Stimulated activated naive CD8-positive, alpha-beta T cell treated with anti-CD3 and anti-CD28 coated beads, Interleukin-15, Interleukin-2, amounts not matched to agents 100 U/mL and 50 U/mL, for 24 hours (primary cell): ENCODE measurements at places on chromosomes 2 and 18.

DNA sequence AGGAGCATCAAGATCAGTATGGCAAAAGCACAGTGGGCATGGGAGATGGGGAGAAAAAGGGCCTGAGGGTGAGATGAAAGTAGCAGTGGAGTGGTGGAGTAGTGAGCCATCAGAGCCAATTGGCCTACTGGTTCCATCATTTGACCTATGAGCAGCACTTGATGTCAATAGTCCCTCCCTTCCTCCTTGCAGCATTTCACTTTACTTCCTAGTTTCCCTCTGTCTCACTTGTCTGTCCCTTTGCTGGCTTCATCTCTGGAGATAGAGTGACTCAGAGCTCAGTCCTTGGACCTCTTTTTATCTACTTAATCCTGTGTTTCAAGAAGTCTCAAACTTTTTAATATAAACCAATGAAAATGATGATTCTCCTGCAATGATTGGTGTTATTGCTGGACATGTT is 32.1 kb downstream of the FBXO48 start:
- no peak for DNase-seq

DNA sequence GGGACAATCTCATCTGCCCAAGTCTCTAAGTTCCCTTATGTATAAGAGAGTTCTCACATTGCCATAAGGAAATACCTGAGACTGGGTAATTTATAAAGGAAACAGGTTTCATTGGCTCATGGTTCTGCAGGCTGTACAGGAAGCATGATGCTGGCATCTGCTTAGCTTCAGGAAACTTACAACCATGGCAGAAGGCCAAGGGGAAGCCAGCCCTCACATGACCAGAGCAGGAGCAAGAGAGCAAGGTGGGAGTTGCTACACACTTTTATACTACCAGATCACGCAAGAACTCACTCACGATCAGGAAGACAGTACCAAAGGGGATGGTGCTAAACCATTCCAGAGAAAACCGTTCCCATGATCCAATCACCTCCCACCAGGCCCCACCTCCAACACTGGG is 73.9 kb downstream of the PRKRA start:
- no peak for DNase-seq

DNA sequence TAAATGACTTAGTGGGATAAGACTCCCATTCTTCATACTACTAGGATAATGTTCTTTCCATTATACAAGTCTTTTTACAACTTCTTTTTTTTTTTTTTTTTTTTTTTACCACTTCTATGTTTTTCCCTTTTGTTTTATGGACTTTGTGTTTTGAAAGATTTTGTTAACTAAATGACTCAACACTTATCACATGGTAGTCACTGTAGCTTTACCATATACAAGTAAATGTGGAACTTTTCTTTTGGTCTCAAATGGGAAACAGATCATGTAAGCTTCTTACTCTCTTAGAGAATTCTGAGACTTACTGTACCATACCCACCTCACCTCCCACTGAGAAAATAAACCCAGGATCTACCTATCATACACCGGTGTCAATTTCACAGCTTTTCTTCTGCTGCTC is 590.3 kb upstream of the CDH2 start:
- no peak for DNase-seq

- DNase-seq = no peak
Observed at GRCh38 chr2:71922499-71923142, 225.0 kb downstream of the CYP26B1 start.

- DNase-seq = no peak
Observed at GRCh38 chr2:224562831-224563230, 22.3 kb downstream of the CUL3 start.

- peak; percentile 35 for DNase-seq
Observed at GRCh38 chr18:12659904-12660605, 2.1 kb upstream of the SPIRE1 start.

DNA sequence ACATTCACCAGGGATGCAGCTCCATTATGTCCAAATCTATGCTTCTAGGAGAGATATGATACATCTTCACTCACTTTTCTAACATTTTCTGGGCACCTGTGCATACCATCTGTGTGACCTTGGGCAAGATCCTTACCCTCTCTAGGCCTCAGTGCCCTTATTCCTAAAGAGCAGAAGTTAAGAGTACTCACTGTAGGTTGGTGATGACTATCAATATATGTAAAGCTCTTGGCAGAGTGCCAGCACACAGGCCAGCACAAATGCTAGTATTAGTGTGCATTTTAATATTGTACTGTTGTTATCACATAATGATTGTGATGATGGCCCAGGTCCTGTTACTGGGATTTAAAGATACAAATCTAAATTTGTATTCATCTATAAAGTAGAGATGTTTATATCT is 199.2 kb downstream of the RAD51AP2 start:
- no peak for DNase-seq

DNA sequence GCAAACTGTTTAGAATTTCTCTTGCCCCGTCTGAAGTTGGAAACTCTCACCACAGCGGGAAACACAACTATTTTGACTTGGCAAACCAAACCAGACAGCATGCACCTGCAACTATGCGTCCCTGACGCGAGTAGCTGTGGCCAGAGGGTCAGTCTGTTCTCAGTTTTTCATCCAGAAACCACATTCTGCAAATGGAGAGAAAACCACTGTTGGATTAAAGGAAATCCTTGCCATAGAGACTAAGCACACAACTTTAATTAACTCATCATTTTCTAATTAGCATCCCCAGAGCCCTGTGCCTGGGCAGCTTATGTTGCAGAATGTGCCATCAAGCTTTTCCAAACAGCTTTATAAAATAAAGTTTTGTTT is 415.7 kb upstream of the TCF4 start:
- no peak for DNase-seq

DNA sequence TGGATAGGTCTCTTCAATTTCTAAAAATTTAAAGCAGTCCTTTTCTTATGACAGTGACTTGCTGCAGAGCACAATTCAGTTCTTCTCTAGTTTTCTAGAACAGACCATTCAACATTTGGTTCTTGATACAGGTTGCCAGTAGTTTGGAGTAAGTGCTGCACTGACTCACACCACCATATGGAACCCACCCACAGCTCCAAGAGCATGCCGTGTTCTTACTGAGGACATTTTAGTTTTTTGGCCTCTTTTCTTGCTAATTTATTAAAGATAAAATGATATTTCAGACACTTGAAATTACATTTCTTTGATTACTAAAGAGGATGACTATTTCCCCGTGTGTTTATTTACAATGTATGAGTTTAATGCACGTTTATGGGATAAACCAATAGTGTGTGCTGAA is 120.0 kb downstream of the COL4A4 start:
- no peak for DNase-seq

GRCh38 chr2:41475959-41476358 is 571.9 kb upstream of the PKDCC start:
- DNase-seq = no peak

- no peak for DNase-seq
Observed at GRCh38 chr2:222569826-222570225, 86.1 kb downstream of the FARSB start.

GRCh38 chr18:75390854-75391253 is 36.6 kb downstream of the SMIM21 start:
- no peak for DNase-seq

- peak; percentile 25 for DNase-seq
Observed at GRCh38 chr2:161138429-161138828, 21.8 kb upstream of the TANK start.

- no peak for DNase-seq
Observed at GRCh38 chr18:36432880-36433555, 135.5 kb downstream of the FHOD3 start.

- no peak for DNase-seq
Observed at GRCh38 chr2:10166676-10167292, 44.2 kb downstream of the RRM2 start.

- DNase-seq = peak; percentile 28
Observed at GRCh38 chr2:101806123-101806522, 108.6 kb downstream of the MAP4K4 start.

DNA sequence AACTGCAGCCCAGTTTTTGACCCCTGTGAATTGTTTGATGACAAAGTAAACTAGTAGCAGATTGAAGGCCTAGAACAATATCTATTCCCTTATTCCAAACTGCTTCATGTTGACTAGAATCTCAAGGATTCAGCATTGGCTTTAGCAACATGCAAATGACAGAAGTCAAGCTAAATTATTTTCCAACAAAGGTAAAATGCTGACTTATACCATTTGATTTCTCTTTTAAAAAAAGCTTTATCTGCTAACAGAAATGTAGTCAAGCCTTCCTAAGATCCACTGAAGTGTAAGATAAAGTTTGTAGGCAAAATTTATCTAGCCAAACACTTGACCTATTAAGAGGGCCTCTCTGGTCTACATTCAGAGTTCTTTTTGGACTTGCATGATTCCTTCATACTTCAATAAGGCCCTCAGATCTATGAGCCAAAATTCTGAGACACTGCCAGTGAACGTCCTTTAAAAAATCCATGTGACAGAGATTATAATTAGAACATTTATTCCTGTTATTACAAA is 9.5 kb upstream of the CYBRD1 start:
- no peak for DNase-seq

GRCh38 chr2:187942876-187943275 is 348.8 kb upstream of the GULP1 start:
- no peak for DNase-seq
